CD4-positive, alpha-beta T cell treated with Interleukin-12 subunit alpha and Interleukin-12 subunit beta, for 1 hour (primary cell): ENCODE measurements at places on chromosomes 16 and 17.

- DNase-seq: no peak
These were observed 388.0 kb downstream of the SEC14L1 start for GRCh38 chr17:77528516-77529327.

- DNase-seq: no peak
These were observed 31.6 kb upstream of the LRRC37A3 start for GRCh38 chr17:64950871-64951270.

GRCh38 chr16:84832488-84833143, 12.8 kb downstream of the CRISPLD2 start:
- DNase-seq: no peak

GRCh38 chr17:79549141-79549915, 61.5 kb downstream of the RBFOX3 start:
- DNase-seq: no peak

- DNase-seq: peak; percentile 47
These were observed 454 bp downstream of the CCDC40 start for GRCh38 chr17:80036715-80037477.

DNA sequence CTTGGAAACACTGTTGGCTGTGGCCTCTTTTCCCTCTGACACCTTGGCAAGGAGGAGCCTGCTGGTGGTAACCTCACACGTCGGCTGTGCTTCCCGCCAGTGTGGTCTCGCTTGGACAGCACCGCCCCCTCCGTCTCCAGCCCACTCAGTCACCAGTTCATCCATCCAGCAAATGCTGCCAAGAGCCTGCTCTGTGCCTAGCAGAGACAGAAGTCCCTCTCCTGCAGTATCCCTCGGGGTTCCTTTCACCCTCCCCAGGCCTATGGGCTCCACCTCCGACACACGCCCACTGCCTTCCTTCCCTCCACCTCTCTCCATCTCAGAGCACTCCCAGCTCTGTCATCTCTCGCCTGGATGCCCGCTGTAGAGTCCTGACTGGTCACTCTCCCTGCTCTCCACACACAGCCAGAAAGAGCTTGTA, 12.3 kb downstream of the CACNG4 start:
- no peak for DNase-seq

DNA sequence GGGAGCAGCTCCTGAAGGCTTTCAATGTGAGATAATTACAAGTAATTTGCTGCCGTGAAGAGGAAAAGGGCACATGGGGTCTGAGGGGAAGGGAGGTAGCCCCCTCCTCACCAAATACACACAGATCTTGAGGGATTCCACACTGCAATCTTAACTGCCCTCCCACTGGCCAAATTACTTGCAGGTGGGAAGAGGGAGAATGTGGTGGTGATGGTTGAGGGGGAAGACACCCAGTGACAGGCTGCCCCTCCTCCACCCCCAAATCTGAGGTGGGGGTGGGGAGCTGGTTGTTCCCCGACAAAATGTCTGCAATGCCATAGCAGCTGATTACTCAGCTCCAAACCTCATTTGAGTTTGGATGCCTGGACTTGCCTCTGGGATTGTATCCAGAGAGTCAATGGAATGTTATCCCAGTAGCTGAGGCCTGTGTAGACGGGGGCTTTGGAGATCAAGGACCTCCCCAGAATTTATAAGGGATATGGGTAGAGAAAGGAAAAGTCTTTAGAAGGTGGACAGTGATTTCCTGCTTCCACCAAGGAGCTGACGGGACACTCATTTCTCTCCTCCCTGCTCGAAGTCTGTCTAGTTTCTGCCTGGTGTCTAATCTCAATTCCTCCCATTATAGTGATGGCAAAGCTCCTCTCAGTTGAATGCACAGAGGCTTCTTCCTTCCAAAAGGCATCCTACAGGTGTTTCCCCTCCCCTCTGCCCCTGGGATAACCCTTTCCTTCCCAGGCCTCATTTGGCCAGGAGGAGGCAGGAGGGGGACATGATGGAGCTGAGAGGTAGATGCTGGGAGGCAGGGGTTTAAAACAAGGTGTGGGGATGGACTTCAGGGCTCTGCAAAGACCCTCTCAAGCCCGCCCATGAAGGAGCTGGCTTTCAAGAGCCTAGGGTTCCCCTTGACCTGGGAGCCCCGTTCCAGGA, 8.7 kb downstream of the DLX4 start:
- DNase-seq: no peak

DNA sequence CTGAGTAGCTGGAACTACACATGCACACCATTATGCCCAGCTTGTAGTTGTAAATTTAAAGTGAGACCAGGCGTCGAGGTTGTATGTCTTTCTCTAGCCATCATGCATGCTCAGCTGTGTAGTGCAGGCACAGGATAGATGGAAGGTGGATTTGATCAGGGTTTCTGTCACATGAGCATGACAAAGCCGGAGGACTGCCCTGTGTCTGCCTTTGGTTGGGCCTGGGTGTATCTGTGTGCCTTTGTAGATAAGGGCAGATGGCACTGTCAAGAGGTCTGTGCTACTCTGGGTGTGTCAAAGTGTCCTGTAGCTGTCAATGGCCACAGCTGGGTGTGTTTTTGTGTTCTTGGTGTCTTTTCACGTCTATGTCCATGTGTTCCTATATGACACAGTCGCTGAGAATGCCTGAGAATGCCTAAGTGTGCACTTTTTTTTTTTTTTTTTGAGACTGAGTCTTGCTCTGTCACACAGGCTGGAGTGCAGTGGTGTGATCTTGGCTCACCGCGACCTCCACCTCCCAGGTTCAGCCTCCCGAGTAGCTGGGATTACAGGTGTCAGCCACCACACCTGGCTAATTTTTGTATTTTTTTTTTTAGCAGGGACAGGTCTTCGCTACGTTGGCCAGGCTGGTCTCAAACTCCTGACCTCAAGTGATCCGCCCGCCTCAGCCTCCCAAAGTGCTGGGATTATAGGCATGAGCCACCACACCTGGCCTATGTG, 4.1 kb upstream of the NAGS start:
- no peak for DNase-seq

GRCh38 chr16:3014971-3015370, 2.2 kb downstream of the CLDN9 start:
- DNase-seq: no peak

DNA sequence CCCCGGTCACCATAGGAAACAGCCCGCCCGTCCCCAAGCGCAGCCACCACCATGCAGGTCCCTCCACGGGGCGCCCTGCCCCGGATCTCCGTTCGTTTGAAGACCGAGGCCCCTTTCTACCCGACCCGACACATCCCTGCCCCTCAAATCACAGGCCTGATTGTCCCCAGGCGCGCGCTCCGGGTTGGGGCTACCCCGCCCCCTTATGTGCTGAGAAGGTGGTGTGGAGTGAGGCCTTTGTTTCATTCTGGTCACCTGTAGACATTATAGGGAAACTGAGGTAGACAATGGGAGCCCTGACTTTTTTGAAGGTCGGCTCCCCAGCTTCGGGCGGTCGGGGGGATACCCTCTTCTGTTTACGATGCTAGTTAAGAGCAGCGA, 763 bp upstream of the ACTG1 start:
- peak; percentile 62 for DNase-seq

- DNase-seq: no peak
These were observed 92.5 kb upstream of the PLCG2 start for GRCh38 chr16:81686391-81687130.

DNA sequence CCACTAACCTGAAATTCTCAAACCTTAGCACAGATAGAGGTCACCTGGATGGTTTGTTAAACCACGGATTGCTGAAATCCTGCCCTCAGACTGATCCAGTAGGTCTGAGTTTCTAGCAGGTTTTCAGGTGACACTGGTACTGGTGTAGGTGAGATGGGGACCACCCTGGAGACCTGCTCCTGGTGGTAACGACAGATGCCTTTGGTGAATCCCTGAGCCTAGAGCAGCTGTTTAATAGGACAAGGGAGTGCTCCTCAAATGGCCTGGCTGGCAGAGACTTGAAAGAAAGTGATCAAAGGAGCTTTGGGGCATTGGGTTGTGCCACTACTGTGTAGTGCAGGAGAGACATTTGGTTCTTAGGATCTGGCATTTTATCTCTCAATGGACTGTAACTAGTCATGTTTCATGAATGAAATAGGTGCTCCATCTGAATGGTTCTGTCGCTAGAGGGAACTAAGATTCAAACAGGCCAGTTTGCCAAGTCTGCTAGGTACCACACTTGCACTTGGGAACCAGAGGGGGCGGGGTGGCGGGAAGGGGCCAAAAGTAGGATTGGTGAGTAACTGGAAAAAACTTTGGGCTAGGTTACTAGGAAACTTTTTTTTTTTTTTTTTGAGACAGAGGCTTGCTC, 2.9 kb upstream of the IFI35 start:
- DNase-seq: no peak

DNA sequence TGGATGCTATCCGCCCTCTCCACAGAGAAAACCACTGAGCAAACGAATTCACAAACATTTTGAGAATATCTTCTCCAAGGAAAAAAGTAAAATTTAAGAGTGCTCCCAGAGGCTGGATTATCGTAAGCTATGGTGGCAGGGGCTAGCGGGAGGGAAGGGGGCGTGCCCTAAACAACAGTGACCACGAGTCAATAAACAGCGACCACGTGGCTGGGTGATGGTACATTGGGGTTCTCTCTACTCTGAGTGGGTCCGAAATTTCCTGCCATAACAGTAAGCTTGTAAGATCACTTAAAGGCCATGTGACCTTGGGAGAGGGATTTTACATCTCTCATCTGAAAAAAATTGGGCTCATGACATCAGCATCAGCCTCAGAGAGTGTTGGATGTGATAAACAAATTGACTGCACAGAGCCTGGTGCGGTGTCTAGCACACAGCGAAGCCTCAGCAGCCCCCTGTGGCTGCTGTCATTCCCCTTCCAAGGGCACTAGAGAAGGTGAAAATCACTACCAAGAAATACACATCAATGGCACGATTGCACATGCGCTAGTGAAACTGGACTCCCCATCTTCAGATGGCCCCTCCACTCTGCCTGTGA, 213.2 kb downstream of the XYLT1 start:
- no peak for DNase-seq

- no peak for DNase-seq
These were observed 202.3 kb downstream of the HS3ST4 start for GRCh38 chr16:25894093-25894492.

DNA sequence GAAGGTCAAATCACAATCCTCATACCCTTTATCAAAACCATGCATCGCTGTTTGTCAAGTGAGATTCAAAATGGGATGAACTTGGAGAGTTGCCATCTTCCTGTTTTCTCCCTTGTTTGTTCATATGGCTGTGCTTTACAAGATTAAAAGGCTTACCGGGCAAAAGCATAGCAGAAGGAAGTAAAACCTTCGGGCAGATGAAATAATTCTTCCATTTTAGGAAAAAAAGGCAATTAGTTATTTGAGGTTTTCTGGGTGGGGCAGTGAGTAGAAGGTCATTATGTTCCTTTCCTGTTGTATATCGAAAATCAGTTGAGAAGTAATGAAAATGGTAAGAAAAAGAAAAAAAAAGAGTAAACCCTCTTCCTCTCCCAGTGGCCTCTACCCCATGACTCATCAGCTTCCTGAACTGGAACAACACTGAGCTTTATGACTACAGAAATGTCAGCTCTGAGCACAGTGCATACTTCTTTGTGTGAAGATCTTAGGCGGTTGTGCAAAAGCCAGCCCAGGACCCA, 369.2 kb downstream of the CDH13 start:
- DNase-seq: no peak

DNA sequence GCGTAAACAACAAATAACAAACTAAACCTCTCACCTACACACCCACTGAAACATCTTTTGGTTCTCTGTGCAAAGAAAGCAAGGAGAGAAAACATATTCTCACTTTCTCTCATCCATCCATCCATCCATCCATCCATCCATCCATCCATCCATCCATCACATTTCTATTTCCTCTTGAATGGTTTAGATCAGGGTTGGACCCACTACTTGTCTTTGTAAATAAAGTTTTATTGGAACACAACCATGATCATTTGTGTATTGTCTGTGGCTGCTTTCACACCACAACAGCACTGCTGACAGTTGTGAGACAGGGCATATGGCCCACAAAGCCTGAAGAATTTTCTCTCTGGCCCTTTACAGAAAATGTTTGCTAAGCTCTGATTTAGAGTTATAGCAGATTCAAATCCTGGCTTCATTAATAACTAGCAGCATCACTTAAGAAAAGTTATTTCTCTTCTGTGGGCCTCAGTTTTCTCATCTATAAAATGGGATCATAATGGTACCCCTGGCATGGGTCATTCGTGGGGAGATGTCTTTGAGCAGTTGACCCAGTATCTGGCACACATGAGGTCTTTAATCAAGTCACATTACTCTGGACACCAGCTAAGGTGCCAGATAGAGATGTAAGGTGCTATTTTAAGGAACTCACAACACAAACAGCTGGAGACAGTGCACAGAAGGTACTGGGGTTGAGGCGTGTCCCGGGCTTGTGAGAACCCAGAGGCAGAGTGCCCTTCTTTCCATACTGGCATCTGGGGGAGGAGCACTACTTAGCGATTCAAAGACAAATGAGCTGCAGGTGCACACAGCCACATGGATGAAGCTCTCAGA, 146.3 kb downstream of the CMIP start:
- no peak for DNase-seq

GRCh38 chr17:44236444-44236991, 17.0 kb upstream of the UBTF start:
- DNase-seq: no peak

DNA sequence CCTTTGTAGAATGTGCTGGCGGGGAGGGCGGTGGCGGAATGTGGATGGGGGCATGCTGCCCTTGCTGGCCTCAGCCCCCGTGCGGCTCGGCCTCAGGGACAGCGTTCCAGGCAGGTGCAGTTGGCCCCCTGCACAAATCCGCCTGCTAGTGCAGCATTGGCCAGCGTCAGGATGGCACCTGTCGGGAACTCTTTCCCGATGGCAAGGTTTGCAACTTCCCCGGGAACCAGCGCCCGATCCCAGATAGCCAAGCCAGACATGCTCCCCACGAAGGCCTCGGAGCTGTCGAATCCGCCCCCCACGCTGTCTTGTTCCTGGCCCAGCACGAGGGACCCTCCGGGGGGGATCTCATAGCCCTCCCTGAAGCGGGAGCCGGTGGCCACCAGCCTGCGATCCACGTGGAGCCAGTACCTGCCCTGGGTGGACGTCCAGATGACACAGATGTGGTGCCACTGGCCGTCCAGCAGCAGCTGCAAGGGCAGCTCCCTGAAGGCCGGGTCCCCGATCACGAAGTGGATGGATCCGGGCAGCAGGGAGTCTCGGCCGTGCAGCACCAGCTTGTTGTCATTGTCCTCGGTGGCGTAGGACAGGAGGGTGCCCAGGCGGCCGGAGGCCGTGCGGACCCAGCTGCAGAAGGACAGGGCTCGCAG, 2.8 kb downstream of the PTX4 start:
- DNase-seq: no peak

DNA sequence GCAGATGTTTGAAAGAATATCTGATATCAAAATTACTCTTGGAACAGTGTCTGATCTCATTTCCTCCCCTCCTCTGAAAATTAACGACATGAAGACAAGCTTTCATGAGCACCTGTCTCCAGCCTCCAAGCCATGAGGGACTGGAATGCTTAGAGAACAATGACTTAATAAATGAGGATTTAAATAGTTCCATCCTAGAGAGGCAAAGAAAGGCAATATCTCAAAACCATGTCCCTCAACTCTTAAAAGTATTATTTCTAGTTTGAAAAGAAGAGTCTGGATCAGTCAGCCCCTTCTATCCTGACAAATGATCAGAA, 137.5 kb downstream of the ANKFN1 start:
- DNase-seq: no peak

- peak; percentile 38 for DNase-seq
These were observed 396 bp downstream of the NFE2L1 start for GRCh38 chr17:48048384-48049126.

- DNase-seq: no peak
These were observed 5.6 kb upstream of the NOTUM start for GRCh38 chr17:81966343-81967243.
